Glutamatergic neuron (in vitro differentiated cells): ENCODE measurements at places on chromosomes 3 and 15. TPM values are rescaled to one million over a fixed set of nuclear protein-coding genes. Genes with fewer than 3 reads are reported as not detected.

Gene ROPN1
- total RNA-seq: not detected

GRCh38 chr15:77446840-77447390, 26.2 kb downstream of the HMG20A start:
- DNase-seq: no peak

DNA sequence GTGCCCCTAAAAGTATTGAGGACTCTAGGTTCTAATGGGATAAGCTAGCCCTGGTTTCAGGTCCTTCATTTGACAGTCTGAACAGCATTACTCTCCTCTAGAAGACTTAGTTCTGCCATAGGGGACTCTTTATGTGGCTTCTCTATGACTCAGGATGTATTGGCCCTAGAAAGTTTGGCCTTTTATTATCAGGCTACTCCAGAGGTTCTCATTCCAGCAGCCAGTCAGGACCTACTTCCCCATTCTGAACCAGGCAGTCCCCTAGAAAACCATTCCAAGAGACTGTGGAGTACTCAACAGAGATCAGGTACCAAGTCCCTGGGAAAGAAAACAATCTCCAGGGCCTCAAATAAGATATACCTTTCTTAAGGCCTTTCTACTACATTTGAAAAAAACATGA, 157.9 kb upstream of the TSPAN3 start:
- DNase-seq: no peak

DNA sequence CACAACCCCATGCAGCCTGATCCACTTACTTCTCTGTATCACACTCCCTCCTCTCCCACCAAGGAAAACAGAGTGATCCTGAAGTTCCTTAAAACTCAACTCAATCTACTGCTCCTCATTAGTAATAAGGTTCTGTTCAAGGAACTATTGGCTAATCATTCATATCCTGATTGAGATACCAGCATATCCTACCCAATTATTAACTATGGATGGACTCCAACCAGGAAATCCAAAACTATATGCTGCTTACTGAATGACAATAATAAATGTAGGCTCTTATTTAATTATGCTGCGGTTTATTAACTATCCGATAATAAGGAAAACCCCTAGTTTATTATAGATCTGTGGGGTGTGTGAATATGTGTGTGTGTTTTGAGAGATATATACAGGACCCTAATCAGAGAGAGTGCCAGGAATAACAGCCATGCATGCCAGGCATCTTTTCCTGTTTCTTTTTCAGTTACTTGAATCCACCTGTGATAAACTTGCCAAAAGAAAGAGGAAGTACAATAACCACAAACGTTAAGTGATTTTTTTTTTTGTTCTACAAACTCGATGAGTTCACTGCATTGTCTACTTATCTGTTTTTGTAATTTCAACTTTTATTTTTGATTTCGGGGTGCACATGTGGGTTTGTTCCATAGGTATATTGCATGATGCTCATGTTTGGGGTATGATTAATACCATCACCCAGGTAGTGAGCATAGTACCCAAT, 1031.7 kb upstream of the CFAP20DC start:
- no peak for DNase-seq

- DNase-seq: peak; percentile 36
Measured at GRCh38 chr3:114408736-114409670, 115.2 kb downstream of the TIGIT start.

GRCh38 chr3:64792445-64792844, 104.6 kb upstream of the ADAMTS9 start:
- DNase-seq: no peak

DNA sequence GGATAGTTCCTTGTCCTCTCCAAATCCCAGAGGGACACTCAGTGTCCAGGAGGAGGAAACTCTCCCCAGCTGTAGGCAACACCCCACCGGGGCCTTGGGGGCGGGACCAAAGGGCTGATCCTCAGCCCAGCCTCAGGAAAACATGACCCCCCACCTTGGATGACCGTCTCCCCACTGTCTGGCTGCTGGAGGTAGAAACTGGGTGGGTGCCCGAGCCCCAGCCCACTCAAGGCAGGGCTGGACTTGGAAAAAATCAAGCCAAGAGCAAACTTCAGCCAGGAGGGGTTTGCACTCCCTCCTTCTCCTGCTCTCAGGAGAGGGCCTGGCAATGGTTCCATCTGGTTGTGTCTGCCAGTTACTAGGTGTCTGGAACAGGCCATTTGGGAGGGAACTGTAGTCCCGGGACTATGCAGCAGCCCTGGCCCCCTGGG, 3.6 kb upstream of the RASL12 start:
- DNase-seq: no peak
